Glutamatergic neuron (in vitro differentiated cells): ENCODE measurements at places on chromosomes 4 and X. TPM values are rescaled to one million over a fixed set of nuclear protein-coding genes. Genes with fewer than 3 reads are reported as not detected.

ANXA10 gene
- total RNA-seq, result not detected

FSTL5 gene
- total RNA-seq, result 9.2 TPM

UVSSA gene
- total RNA-seq, result 33.9 TPM

DRD5 gene
- total RNA-seq, result not detected

CPLX1 gene
- total RNA-seq, result 115 TPM

TLR1 gene
- not detected for total RNA-seq

DNA sequence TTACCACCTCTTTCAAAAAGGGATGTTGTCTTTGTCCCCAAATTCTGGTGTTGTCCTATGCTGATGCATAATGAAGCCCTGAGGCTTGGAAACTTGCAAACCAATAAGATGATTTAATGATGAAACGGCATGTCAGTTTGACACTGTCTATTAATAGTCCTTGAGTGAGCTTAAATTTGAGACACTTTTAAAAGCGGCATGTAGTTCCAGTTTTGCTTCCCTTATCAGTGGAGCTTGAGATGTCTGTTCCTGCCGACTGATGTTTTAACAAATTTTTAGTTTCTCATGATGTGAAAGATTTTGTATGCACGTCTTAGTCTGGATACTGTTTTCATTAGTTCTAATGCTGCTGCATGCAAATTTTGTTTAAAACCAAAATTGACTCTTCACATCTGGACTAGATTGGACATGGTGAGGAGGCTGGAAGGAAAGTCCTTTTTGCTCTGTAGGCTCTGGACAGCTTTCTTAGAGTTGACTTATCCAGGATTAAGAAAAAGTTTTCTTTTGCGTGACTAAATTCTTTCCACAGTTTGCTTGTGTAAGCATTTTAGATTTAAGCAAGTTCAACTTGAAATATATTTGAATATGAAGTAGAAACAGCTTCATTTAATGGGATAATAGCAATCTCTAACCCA is 11.7 kb downstream of the C1GALT1C1 start:
- no peak overlapping the region for H3K4me3 ChIP-seq
- H3K36me3 ChIP-seq, result no peaks in the 10 kb centered on the region
- H3K27me3 ChIP-seq, result no peaks in the 10 kb centered on the region
- no peak overlapping the region for H3K27ac ChIP-seq

GRCh38 chr4:40812856-40813255 is 63.1 kb downstream of the NSUN7 start:
- H3K4me3 ChIP-seq, result no peak overlapping the region
- no peaks in the 10 kb centered on the region for H3K27me3 ChIP-seq
- no peaks in the 10 kb centered on the region for H3K4me1 ChIP-seq
- no peak overlapping the region for H3K27ac ChIP-seq
- DNase-seq, result no peak

- no peak for DNase-seq
- no peak overlapping the region for H3K4me3 ChIP-seq
- peaks cover 9% of the 10 kb centered on the region for H3K36me3 ChIP-seq
- no peak overlapping the region for H3K27ac ChIP-seq
- H3K27me3 ChIP-seq, result no peaks in the 10 kb centered on the region
These were observed 43.3 kb downstream of the SPCS3 start for GRCh38 chr4:176363072-176363471.
